Activated CD4-positive, alpha-beta T cell treated with anti-CD3 and anti-CD28 coated beads, Interleukin-2, amount 10 ng/mL, durations not matched to agents 7 days and 5 days (primary cell): ENCODE measurements at places on chromosomes 2 and 18. TPM values are rescaled to one million over a fixed set of nuclear protein-coding genes. Genes with fewer than 3 reads are reported as not detected.

Gene ABCG5
- not detected for total RNA-seq

Gene MRPL30
- total RNA-seq: 23.9 TPM

Gene HOXD11
- not detected for total RNA-seq

DNA sequence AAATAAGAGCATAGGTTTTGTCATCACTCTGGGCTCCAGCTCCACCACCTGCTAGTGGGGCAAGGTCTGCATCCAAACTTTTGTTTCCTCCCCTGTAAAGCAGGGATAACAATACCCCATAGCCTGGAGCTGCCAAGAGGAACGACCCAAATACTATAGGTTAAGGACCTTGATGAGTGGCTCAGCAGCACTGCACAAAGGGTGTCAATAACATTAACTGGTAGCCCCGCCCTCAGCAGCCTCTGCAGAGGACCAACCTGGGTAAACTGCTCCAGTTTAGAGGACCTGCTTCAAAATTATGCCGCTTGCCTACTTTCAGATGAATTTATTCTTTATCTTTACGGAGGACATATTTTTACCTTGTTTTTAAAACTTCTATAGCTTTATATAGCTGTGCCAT is 65.8 kb upstream of the RIOK3 start:
- peaks cover 9% of the 10 kb centered on the region for H3K36me3 ChIP-seq
- H3K27me3 ChIP-seq: no peaks in the 10 kb centered on the region
- H3K27ac ChIP-seq: no peak overlapping the region
- no peak for DNase-seq

Gene DYNAP
- total RNA-seq: not detected

Gene G6PC2
- not detected for total RNA-seq

DNA sequence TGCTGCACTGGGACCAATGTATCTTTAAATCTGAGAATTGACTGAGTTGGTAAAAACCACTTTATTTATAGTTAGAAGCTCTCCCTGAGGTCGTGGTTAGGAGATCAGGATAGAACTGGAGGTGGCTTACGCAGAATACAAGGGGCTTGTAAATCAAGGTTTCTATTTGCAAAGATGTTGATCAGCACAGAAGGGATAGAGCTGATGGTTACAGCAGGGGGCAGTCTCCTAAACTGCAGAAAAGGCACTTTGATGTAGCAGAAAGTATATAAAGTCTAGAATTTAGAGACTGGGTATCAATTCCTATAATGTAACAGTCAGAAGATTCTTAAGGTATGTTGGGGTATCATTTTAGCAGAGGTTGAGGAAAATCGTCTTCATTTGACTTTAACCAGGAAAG is 25.2 kb upstream of the ACVR1 start:
- H3K27me3 ChIP-seq: no peaks in the 10 kb centered on the region
- peak overlapping the region; percentile 100 for H3K27ac ChIP-seq
- H3K4me1 ChIP-seq: peaks cover 59% of the 10 kb centered on the region
- no peak for DNase-seq

DNA sequence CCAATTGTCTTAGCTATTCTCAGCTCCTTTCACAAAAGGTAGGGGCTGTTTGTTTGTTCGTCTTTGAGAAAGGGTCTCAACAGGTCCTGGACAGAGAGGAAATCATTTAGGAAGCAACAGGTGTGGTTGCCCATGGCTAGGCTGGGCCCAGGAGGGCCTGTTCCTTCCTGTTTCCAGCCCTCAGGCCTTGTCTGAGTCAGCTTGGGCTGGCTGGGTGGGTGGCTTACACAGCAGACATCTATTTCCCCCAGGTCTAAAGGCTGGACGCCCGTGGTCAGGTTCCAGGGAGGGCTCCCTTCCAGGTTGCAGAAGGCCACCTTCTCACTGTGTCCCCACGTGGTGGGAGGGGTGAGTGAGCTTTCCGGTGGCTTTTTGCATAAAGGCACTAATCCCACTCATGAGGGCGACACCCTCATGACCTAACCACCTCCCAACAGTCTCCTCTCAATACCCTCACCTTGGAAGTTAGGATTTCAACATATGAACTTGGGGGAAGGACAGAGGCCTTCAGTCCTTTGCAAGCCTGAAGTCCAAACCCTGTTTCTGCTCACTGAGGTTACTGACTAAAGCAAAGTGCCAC is 45.5 kb downstream of the ARHGEF4 start:
- DNase-seq: no peak
- H3K27ac ChIP-seq: no peak overlapping the region
- H3K4me3 ChIP-seq: no peak overlapping the region
- H3K27me3 ChIP-seq: peaks cover 9% of the 10 kb centered on the region
- H3K4me1 ChIP-seq: no peaks in the 10 kb centered on the region

Gene WDR54
- 80.7 TPM for total RNA-seq

Gene IL1R2
- 0.50 TPM for total RNA-seq

DNA sequence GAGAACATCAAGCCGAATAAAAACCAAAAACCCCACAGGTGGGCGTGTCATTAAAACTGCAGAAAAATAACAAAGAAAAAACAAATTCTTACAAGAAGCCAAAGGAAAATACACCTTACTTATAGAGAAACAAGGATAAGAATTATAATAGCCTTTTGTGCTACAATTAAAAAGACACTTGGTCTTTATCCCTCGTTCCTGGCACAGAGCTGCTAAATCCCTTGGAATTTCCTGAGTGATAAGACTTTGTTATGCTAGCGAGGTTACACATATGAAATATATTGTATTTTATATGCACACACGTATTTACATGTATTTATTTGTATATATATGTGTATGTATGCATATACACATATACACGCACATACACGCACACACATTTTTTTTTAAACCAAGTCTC is 325.3 kb upstream of the TFPI start:
- H3K4me3 ChIP-seq: no peak overlapping the region
- DNase-seq: no peak
- no peaks in the 10 kb centered on the region for H3K27me3 ChIP-seq
- H3K4me1 ChIP-seq: no peaks in the 10 kb centered on the region
- H3K36me3 ChIP-seq: no peaks in the 10 kb centered on the region
- no peak overlapping the region for H3K27ac ChIP-seq

Gene CPO
- not detected for total RNA-seq

DNA sequence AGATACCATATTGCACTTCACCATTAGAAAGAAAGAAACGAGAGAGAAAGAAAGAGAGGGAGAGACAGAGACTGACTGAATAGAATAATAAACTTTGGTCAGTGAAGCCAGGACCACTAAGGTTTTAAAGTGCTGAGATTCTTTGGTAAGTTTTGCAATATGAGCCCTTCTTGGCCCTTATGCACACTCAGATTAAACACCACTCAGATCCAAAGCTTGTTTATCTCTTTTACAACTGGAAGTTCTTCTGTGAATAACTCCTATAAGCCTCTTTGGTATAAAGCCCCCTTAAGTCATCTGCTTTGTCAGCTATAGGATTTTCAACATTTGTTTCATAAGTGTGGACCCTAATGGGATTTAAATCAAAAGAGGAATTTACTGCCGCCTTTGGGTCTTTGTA is 40.8 kb downstream of the PID1 start:
- no peak overlapping the region for H3K27ac ChIP-seq
- H3K36me3 ChIP-seq: no peaks in the 10 kb centered on the region
- no peaks in the 10 kb centered on the region for H3K27me3 ChIP-seq
- H3K4me3 ChIP-seq: no peak overlapping the region

DNA sequence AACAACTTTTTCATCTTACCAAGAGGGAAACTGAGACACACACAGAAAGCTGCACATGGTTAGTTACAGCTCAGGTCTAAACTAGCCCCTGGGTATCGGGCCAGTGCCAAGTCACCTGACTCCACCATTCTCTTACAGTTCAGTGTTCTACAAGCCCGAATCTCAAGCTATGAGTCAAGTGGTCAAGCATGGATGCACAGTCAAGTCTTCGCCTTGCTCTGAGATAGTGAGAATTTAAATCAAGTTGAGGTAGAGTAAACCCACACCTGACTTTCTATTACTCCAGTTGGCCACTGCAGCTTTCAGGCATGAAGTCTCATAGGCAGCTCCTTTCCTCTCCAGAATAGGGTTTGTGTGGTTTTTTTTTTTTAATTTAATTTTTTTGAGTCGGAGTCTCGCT is 34.5 kb upstream of the ARL5A start:
- H3K36me3 ChIP-seq: no peaks in the 10 kb centered on the region
- no peaks in the 10 kb centered on the region for H3K4me1 ChIP-seq
- peaks cover 3% of the 10 kb centered on the region for H3K27me3 ChIP-seq
- no peak overlapping the region for H3K4me3 ChIP-seq
- no peak for DNase-seq

Gene SPRED2
- total RNA-seq: 6.2 TPM

DNA sequence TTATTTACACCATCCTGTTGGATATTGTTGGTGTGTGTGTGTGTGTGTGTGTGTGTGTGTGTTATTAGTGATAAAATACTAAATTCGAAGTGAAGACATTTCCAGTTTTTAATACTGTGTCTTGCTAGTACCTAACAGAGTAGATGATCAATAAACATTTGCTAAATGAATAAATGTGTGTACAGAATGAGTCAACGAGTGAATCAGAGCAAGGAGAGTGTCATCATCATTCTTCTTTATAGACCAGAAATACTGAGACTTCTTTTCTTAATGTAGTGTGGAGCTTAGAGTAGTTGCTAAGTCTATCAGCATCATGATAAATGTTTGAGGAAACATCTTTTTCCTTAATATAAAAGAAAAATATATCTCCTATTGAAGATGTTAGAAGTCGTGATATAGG is 169.7 kb upstream of the SATB2 start:
- no peaks in the 10 kb centered on the region for H3K4me1 ChIP-seq
- no peak overlapping the region for H3K27ac ChIP-seq
- H3K4me3 ChIP-seq: no peak overlapping the region
- H3K36me3 ChIP-seq: no peaks in the 10 kb centered on the region
- H3K27me3 ChIP-seq: no peaks in the 10 kb centered on the region

DNA sequence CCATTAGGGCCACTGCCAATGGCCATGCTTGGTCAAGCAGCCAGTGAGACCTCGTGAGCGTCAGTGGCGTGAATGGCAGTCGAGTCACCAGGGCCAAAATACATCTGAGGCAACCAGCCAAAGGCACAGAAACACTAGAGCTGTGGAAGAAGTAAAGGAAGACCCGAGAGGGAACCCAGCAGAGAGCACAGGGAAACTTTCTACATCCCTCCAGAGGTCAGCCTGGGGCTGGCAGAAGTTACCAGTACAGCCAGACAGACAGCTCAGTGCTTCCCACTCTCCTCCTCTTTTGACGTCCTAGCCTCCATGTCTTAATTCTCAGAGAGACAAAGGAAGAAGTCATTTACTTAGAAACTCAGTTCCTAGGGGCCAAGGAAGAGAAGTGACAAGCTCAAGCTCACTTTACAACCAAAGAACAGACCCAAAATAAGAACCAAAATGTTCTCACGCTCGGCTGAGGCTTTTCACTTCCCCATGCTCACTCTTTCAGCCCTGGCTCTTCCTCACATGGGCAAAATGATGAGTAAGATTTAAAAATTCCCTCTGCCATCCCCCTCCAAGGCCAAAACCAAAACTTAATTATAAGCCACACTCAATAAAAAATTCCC is 8.7 kb downstream of the CYRIA start:
- DNase-seq: no peak
- H3K36me3 ChIP-seq: no peaks in the 10 kb centered on the region
- peaks cover 4% of the 10 kb centered on the region for H3K27me3 ChIP-seq
- no peak overlapping the region for H3K4me3 ChIP-seq
- H3K27ac ChIP-seq: no peak overlapping the region

Gene DPP4
- 116 TPM for total RNA-seq

- DNase-seq: no peak
- H3K4me3 ChIP-seq: no peak overlapping the region
- H3K36me3 ChIP-seq: no peaks in the 10 kb centered on the region
- no peaks in the 10 kb centered on the region for H3K27me3 ChIP-seq
- peaks cover 20% of the 10 kb centered on the region for H3K4me1 ChIP-seq
- H3K27ac ChIP-seq: peak overlapping the region; percentile 6
Observed at GRCh38 chr2:96884299-96885094, 14.6 kb upstream of the SEMA4C start.

GRCh38 chr2:175879679-175880078 is 122.4 kb downstream of the LNPK start:
- H3K27ac ChIP-seq: no peak overlapping the region
- no peaks in the 10 kb centered on the region for H3K36me3 ChIP-seq
- peaks cover 8% of the 10 kb centered on the region for H3K27me3 ChIP-seq
- no peak for DNase-seq
- no peaks in the 10 kb centered on the region for H3K4me1 ChIP-seq
- H3K4me3 ChIP-seq: no peak overlapping the region

DNA sequence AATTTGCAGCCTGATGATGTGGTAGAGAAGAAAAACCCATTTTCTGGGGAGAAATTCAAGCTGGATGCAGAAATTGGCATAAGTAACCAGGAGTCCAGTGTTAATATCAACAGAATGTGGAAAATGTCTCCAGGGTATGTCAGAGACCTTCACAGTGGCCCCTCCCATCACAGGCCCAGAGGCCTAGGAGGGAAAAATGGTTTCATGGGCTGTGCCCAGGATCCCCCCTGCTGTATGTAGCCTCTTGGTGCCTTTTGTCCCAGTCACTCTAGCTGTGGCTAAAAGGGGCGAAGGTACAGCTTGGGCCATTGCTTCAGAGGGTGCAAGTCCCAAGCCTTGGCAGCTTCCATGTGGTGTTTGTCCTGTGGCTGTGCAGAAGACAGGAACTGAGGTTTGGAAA is 40.2 kb downstream of the CACNB4 start:
- peaks cover 5% of the 10 kb centered on the region for H3K27me3 ChIP-seq
- no peak overlapping the region for H3K4me3 ChIP-seq
- H3K36me3 ChIP-seq: no peaks in the 10 kb centered on the region
- H3K4me1 ChIP-seq: peaks cover 2% of the 10 kb centered on the region
- no peak for DNase-seq

Gene IL36RN
- total RNA-seq: not detected

- no peak overlapping the region for H3K27ac ChIP-seq
- no peak for DNase-seq
- H3K27me3 ChIP-seq: no peaks in the 10 kb centered on the region
- no peaks in the 10 kb centered on the region for H3K36me3 ChIP-seq
Observed at GRCh38 chr18:56036741-56037140, 448.7 kb upstream of the TCF4 start.

Gene ASB18
- total RNA-seq: not detected

Gene ANO7
- total RNA-seq: 0.12 TPM

DNA sequence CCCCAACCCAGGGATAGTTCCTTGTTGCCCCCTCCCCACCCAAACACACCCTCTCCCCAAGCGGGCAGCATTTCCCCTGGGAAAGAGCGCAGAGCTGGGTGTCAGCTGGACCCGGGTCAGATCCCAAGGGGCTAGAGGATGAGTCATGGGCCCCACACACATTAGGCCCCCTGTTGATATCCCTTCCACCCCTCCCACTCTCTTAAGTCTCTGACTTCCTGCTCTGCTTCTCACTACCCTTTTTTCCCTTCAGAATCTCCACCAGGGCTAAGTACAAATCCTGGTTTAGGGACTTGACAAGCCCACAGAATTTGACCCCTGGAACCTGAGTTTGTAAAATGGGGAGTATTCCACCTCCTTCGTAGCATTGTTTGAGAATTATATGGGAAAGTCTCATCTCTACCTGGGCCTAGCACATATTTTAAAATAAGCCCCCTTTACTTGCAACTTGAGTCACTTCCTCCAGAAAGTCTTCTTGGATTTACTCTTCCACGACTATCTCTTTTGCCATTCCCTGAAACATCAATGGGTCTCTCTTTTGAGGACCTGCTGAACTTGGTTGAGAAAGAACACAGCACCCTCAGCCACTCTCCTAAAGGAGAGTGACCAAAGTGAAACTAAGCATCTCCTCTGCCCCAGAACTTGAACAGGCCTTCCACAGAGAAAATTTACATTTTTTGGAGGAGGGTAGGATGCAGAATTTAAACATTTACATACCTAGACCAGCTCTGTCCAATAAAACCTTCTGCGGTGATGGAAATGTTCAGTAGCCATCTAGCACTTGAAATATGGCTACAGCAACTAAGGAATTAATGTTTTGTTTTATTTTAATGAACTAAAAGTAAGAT is 4.7 kb downstream of the RTKN start:
- no peak overlapping the region for H3K27ac ChIP-seq
- no peak for DNase-seq
- H3K4me3 ChIP-seq: no peak overlapping the region
- peaks cover 5% of the 10 kb centered on the region for H3K4me1 ChIP-seq
- peaks cover 24% of the 10 kb centered on the region for H3K27me3 ChIP-seq

Gene GNAL
- 0.27 TPM for total RNA-seq

Gene ASIC4
- not detected for total RNA-seq
